ENCODE measurements at places on chromosomes 12 and 14.

- no peak for DNase-seq
These were observed 374.9 kb downstream of the EGLN3 start for GRCh38 chr14:33576014-33576413.

DNA sequence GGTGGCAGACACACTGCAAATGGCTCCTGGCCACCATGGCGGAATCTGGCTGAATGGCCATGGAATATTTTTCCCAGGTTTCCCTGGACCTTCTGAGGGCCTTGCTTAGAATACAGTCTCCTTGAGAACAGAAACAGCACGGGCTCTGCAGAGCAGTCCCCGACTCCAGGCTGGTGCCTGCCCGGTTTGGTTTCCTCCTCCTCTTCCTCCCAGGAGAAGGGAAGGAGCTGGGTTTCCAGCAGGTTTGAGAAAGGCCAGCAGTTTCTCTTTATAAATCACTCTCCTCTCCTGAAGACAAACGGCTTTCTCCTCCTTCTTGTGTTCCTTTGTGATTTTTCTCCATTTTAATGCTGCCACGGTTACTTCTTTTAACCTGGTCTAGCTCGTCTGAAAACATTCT, 106.8 kb upstream of the RFLNA start:
- DNase-seq: no peak

- no peak for DNase-seq
These were observed 33.8 kb downstream of the SPTB start for GRCh38 chr14:64845878-64846277.

DNA sequence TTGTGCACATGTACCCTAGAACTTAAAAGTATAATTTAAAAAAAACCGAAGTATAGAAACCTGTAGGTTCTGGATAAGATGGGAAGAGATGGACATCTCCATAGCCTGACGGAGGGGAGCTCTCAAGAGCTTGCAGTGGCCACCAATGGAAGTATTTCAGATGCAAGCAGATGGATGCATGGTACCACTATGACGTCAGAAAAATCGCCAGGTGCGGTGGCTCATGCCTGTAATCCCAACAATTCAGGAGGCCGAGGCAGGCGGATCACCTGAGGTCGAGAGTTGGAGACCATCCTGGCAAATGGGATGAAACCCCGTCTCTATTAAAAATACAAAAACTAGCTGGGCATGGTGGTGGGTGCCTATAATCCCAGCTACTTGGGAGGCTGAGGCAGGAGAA, 3.4 kb downstream of the TEX22 start:
- DNase-seq: no peak

- no peak for DNase-seq
These were observed 121.2 kb downstream of the SLC2A13 start for GRCh38 chr12:39984670-39985069.

DNA sequence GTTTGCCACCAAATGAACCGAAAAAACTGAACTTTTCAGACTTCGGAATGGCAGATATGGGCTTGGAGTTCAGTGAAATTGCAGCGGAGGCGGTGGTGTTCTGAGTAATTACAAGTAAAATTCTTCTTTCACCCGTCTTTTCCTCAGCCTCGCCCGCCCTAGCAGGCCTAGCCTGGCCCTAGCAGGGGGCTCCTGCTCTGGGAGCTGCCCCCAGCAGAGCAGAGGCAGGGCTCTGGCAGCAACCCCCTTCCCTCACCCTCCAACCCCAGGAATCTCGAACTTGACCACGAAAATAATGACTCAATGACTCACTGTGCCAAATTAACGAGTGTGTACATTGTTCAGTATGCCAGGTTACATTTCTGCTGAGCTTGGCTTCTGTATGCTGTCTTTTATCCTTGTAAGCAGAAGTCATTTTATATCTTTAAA, 1.1 kb downstream of the PAPLN start:
- no peak for DNase-seq

DNA sequence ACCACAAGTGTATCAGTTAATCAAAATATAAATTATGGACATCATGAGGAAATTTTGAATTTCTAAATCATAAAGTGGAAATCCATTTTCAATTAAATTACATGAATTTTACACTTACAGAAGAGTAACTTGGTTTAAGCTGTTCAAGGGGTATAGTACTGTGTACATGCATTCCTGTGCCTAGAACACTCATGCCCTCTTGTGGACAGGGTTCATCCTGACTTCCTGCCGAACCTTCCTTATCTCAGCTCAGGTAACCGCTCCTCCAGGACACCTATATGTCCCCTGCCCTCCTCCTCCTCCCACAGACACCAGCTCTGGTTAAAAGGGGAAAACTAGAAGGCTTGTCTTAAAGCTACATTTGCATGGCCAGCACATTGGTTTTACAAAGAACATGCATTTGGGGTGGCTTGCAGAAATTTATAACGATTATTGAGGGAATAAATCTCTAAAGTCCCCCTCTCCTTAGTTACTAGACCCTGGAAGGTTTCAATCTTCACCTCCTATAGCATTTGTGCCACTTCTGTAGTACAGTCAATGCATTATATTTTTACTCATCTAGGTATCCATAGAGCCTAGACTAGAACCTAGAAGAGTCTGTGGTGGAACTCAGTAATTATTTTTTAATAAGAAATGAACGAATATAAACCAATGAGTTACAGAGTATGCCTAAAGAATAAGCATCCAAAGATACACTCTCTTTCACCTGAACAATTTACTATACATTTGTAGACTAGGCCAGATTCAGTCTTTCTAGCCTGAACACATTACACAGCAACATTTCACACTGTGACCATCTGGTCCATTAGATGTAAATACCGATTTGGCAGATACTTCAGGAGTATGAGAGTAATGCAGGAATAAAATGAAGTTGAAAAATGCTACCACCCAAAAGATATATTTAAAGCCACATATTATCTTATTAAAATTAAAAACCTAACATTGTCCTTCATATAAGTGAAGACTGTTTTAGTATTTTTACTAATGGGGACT, 345.6 kb downstream of the PAWR start:
- DNase-seq: no peak

Data from upper lobe of right lung (tissue), 1 donor.